ENCODE measurements at places on chromosomes 12 and 14.

DNA sequence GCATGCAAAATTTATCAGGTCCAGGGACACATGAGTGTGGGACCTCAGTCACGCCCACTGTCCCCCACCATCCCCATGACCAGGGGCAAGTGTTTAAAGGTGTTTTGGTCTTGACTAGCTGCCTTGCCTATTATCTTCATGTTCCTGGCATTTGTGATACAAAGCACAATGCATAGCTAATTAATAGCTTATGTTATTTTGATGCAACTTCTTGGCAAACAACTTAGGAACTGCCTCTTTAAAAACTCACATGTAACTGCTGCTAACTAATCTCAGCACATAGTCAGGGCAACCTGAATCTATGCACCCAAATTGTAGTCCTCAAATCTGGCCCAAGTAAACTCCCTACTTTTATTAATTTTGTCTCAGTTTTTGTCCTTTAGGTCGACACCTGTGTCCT, 7.4 kb upstream of the OR6J1 start:
- DNase-seq: no peak

- no peak for DNase-seq
Observed at GRCh38 chr14:94113490-94113889, 3.0 kb downstream of the IFI27 start.

- DNase-seq: no peak
Observed at GRCh38 chr12:124412646-124413015, 117.7 kb downstream of the RFLNA start.

DNA sequence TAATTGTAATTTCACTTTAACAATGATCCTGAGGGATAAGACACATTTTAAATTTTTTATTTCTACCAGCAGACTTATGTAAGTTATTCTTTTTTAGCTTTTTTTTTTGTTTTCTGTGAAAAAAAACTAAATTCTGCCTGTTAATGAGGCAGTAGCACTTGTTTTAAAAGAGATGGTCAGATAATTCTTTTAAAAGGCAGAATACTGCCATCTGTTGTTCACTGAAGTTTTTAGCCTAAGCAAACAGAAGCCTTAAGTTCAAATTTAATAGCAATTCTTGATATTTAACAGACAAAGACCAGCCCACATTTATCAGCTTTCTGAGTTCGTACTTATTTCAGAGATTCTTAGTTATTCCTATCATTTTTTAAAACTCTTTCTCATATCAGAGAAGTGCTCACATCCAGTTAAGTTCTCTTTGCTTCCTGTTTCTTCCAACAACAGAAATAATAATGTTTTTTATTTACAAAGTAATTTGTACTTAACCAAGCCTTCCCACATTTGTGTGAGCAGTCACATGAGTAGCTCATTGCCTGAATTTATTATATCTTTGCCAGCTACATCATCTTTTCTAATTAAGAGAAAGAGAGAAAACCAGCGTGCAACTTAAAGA, 93.4 kb upstream of the SLCO1C1 start:
- no peak for DNase-seq

- DNase-seq: no peak
Observed at GRCh38 chr14:96400495-96400894, 8.6 kb downstream of the AK7 start.

GRCh38 chr14:23432946-23433345, 2.5 kb downstream of the MYH7 start:
- no peak for DNase-seq

DNA sequence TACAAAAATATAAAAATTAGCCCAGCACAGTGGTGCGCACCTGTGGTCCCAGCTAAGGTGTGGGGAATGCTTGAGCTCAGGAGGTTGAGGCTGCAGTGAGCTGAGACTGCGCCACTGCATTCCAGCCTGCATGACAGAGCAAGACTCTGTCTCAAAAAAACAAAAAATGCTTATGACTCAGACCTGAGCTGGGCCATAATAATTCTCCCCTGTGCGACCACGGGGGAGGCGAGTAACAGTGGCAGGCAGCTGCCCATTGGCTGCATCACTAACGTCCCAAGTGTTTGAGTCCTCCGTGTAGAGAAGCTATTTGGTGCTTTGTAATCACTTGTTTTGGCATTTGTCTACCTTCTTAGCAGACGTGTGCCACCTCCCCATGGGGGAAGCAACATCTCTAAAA, 24.9 kb downstream of the PSMC1 start:
- no peak for DNase-seq

- no peak for DNase-seq
Observed at GRCh38 chr12:89038831-89039512, 313.3 kb downstream of the DUSP6 start.

DNA sequence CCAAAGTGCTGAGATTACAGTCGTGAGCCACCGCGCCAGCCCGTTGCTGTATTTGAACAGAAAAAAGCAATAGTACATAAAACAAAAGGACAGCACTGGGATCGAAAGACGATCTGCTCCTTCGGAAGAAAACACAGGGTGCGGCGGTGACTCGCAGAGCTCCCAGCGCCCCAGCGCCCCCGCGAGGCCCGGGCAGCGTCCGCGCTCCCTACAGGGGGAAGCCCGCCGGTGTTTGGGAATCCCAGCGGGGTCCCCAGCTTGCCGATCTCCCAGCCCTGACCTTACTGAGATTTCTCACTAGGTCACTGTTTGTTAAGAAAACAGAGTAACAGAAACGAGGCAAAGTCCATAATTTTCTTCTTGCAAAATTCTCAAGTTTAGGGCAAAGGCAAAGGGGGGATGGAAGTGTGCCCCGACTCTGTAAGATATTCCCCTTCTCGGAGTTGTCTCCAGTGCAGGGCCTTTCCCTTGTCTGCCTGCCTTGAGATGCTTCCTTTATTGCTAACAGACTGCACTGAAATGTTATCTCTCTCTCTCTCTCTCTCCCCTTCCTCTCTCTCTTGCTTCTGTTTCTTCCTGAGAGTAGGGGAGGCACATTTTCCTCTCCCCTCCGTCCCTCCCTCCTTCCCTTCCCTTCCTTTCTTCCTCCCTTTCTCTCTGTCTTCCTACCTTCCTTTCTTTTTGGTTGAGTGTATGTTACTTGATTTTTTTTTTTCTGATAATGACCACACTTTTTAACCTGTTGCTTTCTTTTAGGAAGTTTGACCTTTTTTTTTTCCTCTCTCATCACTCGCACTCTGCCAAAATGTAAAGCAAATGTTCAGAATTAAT, 91.9 kb downstream of the TMEM30B start:
- no peak for DNase-seq

GRCh38 chr14:75406102-75406501, 21.7 kb upstream of the JDP2 start:
- DNase-seq: no peak

DNA sequence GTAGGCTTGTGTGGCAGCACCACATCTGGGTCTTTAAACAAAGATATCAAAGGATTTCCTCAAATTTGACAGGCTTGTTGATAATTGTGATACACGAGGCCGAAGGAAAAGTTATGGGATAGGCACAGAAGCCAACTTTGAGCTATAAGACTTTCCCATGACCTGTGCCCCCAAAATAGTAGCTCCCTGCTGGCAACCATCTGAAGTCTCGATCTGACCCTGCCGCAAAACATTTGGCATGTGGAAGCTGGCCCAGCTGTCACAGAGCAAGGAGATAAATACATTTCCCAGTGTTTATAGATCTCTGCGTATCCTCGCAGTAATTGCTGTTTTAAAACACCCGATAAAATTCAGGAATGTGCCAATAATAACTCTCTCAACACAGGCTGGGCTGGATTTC, 26.4 kb upstream of the RGS6 start:
- DNase-seq: no peak

- DNase-seq: no peak
Observed at GRCh38 chr14:55458800-55459515, 18.5 kb upstream of the TBPL2 start.

DNA sequence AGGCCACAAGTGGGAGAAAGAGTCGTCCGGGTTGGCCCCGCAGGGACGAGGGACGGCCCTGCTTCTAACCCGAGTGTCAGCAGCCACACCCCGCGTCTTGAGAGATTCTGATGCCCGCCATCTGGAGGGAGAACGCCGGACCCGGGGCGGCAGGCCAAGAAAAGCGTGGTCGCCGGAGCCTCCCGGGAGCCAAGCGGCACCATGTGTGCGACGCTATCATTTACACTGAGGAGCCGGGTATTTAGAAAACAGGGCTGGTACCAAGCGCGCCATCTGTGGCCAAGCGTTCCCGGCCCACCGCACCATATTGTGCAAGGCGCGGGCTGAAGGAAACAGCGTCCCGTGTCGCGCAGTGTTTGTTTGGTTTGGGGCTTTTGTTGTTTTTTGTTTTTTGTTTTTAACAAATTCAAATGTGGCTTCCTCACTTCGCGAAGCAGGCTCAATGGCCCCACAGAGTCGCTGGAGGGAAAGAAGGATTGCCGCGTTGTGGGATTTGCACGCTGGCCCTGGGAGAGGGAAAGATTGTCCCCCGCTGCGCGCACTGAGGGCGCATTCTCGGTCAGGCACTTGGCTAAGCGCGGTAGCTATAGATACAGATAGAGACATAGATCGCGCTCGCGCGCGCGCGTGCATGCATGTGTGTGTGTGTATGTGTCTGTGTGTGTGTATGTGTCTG, 153.8 kb downstream of the BCL11B start:
- no peak for DNase-seq

DNA sequence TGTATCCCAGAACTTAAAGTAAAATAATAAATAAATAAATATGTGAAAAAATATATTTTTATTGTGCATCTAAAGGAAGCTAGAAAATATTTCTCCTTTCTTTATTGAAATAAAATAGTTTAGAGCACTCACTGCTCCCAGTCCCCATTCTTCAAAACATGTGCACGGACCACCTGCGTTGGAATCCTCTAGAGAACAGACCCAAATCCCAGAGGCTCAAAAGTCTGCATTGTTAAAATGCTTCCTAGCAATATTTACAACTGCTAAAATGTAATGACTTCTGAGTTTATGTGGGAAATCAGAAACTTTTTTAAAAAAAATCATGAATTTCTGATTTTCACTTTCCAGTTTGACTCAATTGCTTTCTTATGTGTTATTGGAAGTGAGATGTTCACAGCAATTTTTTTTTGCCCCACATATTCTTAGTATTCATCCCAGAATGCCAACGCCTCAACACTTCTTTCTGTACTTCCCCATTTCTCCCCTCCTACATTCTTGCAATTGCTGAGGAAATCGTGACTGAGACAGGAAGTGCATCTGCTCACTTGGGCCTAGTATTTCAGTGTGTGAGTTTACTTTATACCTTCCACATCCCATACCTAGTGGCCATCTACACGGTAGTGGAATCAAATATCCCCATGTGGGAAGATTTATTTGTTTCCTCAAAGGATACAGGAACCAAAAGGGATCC, 116.0 kb upstream of the FLRT2 start:
- DNase-seq: no peak

DNA sequence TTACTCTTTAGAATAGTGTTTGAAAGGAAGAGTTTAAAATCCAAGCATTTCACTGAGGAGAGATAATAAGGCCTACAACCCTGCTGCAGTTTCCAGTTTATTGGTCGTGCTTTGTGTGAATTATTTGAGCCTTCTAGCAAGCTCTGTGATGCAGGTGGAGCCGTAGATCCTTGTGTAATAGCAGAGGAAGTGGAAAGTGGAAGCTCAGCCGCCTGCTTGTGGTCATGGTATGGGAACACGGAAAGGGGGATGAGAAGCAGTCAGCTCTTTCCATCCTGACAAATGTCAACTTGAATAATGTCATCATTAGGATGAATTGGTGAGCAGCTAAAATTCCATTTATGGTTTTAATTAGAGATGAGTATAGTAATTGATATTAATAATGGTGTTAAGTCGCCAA, 29.1 kb downstream of the SYNE2 start:
- no peak for DNase-seq

DNA sequence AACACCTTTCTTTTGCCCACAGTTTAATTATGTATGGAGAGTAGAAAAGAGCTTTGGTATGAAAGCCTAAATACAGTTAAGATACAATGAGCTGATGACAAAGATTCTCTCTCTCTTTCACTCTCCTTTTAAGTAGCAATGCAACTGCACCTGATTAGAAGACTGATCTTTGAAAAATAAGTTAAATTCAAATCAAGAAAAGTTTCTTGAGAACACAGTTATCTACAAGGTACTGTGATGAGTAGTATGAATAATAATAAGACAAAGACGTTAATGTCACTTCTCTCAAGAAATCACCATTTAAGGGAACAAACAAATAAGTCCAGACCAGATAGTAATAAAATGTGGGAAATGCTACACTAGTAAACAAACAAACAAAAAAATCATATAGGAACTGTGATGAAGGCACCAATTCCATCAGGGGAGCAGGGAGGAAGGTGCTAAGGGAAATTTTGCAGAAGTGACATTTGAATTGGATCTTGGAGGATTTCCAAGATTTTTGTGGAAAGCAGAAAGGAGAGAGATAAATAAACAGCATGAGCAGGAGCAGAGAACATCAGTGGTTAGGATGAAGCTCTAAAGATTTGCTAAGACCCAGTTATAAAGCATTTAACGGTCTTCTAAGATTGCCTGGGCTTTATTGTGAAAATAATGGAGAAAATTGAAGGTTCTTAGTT, 65.2 kb upstream of the STK38L start:
- DNase-seq: no peak

DNA sequence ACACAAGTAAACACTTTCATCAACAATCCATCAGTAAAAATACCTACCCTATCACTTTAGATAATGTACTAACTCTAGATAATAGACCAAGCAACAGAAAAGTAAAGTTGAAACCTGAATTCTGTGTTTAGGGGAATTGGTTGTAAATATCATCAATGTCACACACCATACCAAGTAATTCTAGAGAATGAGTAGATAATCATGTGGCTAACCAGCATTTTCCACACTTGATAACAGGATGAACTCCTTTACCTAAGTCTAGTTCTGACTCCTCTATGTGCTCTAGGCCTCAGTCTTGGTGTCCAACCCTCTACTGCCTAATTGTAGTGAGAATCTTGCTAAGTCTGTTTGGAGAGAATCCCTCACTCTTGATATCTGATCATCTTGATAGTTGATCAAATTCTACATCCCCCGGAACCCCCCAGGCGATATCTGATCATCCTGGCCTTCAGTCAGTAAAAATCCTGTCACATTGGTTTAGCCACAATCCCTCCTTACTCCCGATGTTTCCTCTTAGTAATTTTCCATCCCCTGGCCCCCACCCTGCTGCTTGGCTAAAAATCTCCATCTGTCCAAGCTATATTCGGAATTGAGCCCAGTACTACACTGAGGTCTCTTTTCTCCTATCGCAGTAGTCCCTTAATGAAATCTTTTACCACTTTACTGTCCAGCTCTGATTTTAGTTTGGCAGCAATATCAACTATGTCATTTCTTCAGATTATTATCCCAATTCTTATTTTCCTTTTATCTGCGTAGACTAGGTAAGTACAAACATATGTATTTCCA, 3.4 kb upstream of the SLCO1A2 start:
- DNase-seq: no peak

All from NCI-H1048 (cell line).